Stimulated activated CD4-positive, alpha-beta T cell treated with anti-CD3 and anti-CD28 coated beads, Interleukin-2, amount 100 ng/mL, for 48 hours (primary cell): ENCODE measurements at places on chromosomes 5 and 9.

DNA sequence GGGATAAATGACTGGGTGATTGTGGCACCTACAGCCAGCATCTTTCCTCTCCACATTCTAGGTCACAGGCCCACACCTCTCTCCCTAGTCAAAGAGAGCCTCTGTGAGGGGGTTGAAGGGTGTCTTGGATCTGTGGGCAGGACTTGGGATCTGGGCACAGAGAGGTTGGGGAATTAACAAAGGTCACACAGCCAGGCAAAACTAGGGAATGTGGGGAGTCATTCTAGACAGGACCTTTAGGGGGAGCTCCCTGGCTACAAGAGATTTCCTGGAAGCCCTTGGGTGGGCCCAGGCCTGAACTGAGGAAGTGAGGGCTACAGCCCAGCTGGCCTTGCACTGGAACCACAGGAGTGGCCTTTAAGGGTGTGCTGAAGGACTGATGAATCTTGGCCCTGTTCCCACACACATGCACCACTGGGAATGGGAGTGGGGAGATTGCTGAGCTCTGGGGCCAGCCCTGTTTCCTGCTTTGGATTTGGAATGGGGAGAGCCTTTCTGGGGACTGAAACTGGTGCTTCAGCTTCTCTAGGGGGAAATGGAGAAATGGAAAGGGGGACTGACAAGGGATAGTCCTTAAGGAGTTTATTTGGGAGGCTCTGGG, 12.4 kb upstream of the CXXC5 start:
- DNase-seq, result no peak

- DNase-seq, result no peak
Observed at GRCh38 chr5:148952097-148952867, 110.6 kb downstream of the SH3TC2 start.

DNA sequence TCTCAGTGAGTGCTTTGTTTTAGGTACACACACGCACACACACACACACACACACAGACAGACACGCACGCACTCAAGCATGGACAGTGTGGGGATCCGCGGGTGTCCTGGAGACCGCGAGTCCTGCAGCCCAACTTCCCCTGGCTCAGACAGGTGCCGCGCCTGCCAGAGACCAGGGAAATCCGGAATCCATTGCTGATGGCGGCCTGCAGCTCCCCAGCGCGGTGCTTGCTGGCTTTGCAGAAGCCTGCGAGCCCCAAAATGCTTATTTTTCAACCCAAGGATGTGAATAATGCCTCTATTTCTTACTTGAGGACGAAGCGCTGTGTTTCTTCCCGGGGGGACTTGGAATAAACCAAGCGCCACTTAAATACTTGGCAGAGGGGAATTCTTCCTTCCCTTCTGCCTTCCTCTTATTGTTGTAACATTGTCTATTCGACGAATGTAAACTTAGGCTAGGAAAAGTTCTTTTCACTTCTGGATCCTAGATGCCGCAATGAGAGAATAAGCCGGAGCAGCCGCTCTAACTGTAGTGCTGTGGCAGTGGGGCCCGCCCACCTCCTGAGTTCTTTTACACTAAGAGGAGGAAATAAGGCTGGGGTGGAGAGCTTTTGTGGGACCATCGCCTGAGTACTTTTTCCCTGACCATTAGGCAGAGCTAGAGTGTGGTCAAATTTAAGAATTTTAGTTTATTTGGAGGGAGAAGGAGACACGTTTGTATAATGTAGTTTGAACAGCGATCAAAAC, 802 bp downstream of the ITGA2 start:
- DNase-seq, result peak; percentile 26

DNA sequence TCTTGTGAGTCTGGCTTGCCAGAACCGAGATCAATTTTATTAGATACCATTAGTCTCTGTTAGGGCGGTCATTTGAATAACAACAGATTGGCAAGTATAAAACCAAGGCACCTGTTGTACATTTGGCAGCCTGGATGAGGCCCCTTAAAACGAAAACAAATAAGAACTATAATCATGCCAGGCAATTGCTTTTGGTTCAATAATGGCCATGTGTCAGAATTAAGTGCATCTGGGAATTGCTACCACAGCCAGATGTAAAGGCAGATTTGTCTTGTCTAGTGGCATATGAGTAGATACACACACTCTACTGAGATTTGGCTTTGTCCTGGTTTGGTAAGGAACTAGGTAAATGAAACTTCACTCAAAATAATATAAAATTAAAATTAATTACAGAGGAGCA, 1046.2 kb upstream of the DMAC1 start:
- no peak for DNase-seq

DNA sequence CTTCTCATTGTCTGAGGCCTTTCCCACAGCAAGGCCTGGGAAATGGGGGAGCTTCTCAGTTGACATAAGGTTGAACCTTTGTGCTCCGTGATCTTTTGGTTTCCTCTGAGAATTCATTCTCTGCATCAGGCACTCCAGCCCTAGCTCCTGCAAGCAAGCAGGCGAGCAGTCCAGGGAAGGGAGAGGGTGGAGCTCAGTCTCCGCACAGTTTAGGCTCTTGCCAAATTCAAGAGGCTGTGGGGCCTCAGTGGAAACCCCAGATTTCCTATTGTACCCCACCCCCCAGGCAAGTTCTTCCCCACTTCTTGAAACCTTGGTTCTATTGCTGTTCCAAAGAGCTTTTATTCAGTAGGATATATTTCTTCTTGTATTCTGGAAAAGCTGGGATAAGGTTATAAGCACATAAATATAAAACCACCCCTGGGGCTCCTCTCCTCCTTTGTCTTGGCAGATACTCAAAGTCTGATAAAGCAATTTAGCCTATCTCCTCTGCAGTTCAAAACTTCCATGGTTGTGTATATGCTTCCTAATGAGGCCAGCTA, 147.2 kb downstream of the PDZD2 start:
- DNase-seq, result no peak

DNA sequence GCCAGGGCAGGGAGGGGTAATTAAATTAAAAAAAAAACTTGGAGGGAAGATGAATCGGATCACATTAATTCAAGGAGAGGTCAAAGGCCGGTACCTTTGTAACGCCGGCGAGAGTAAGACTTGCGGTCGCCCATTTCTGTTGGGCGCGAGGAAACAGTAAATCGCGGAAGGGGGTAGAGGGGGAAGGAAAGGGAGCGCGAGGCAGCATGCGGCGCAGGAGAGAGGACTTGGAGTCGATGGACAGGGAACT, 324 bp upstream of the RGMB start:
- DNase-seq, result no peak

DNA sequence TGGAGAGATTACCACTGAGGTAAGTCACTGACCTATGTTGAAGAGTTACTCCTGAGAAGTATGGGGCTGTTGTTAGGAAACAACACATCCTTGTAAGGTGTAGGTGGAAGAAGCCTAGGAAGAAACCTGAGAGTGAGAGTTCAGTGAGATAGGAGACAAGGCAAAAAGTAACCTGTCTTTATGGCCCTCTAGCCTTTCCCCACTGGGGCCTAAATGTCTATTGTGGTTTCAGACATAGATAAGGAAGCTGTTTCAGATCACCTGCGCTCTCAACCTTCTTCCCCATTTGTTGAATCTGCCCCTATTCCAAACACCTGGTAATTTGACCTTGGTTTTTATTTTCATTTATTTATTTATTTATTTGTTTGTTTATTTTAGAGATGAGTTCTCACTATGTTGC, 397.1 kb upstream of the RORB start:
- DNase-seq, result no peak

DNA sequence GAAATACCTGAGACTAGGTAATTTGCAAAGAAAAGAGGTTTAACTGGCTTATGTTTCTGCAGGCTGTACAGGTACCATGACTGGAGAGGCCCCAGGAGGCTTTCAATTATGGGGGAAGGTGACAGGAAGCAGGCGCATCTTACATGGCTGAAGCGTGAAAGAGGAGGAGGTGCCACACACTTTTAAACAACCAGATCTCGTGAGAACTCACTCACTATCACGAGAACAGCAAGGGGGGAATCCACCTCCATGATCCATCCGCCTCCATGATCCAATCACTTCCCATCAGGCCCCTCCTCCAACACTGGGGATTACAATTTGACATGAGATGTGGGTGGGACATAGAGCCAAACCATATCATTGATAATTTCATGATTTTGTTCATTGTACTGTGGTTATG, 2.5 kb upstream of the MED27 start:
- no peak for DNase-seq

- DNase-seq, result no peak
Observed at GRCh38 chr5:88826646-88827585, 56.1 kb downstream of the MEF2C start.

- no peak for DNase-seq
Observed at GRCh38 chr9:11045589-11045988, 432.8 kb upstream of the PTPRD start.

- DNase-seq, result no peak
Observed at GRCh38 chr9:115200711-115201505, 83.0 kb upstream of the TNC start.

DNA sequence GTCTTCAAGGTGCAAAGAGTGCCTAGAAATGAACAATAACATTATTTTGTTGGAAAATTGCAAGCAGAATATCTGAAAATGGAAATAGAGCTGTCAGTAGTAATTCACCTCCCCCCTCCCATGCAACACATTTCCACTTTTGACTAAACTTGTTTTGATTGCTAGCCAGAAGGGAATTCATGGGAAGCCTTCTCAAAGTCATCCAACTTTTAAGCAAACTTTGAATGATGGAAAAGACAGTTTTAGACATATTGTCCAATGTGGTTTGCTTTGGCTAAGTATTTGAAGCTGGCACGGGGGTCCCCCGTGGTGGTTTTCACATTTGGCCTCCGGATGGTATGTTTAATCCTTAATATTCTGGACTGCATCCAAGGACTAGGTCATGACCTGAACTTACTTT, 7.5 kb downstream of the NR2F1 start:
- DNase-seq, result no peak

DNA sequence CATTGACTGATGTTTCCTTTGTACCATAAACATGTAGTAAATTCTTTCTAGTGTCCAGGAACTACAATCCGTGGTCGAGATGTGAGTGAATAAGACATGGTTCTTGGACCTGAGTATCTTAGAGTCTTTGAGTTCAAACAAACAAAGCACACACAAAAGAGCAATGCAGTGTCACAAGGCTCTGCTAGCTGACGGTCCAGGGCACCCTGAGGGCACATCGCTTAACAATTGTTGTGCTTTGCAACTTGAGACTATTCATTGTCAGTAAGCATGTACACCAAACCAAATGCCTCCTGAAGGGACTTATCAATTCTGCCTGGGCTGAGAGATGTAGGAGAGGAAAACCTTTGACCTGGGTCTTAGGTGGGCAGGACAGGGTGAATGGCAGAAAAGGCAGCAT, 84.8 kb downstream of the CAMK4 start:
- DNase-seq, result no peak

DNA sequence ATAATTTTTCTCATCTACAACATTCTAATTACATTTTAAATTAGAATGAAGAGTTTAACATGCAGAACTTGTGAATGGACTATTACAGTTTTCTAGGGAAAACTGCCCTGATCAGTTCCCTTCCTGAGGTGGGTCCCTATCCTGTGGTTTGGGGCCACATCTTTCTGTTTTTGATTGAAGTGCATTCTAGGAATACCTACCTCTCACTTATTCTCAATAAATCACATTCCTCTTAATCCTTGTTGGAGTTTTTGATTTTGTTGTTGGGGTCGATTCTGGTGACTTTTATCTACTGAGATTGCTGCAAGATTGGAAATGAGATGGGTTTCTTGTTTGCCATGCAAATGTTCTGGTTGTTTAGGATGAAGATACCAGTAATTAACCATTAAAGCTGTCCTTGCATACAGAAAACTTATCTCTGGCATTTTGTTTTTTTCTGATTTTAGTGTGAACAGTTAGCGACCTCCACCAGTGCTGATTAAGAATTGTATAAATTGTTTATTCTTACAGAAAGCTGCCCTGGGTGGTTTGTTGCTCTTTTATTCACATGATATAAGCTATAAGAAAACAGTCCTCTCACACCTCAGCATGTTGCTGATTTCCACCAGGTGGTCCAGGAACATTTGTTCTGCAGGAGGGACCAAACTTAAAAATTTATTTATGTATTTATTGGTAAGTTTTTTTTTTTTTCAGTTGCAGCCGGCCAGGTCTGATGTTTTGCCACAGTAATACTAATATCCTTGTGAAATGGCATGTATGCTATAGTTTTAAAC, 269.9 kb downstream of the FANCC start:
- DNase-seq, result no peak

DNA sequence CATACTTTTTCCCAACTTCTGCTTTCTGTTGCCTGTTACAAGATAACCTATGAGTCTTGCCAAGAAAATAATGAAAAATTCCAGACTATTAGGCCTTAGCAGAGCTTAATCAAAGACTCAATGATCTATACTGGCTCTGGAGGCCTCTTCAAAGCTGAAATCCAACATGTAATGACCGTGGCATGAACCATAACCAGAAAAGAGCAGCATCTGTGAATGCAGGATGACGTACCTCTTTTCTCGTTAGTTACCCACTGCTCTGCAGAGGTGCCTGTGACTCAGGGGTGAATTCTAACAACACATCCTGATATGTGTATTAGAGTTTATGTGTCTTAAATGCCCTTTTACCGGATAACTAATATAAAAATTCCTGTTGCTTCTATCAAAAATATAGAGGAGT, 645.4 kb downstream of the PRELID2 start:
- DNase-seq, result no peak

GRCh38 chr5:139636207-139636792, 11.8 kb upstream of the CXXC5 start:
- no peak for DNase-seq

GRCh38 chr5:130529511-130530485, 625.5 kb downstream of the CHSY3 start:
- DNase-seq, result no peak

- DNase-seq, result no peak
Observed at GRCh38 chr5:81721049-81721448, 29.8 kb downstream of the SSBP2 start.

DNA sequence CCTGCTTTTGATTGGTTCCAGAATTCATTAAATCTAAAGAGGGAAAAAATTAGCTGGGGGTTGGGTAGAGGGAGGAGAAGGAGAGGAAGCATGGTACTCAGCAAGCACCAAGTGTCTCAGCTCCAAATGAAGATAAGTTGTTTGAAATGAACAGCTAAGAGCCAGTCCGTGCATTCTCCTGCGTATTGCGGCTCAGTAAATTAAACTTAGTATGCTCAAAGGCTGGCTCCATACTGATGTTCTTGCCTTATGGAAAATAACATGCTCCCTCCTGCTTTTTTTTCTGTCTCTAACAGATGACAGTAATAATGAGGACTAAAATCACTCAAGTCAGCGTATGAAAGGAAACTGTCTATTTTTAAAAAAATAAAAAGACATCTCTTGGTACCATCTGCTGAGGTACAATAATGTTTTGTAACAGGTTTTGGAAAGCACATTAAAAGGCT, 161.0 kb downstream of the SPATA31D1 start:
- no peak for DNase-seq

GRCh38 chr9:27421577-27421976, 102.5 kb upstream of the IFNK start:
- DNase-seq, result no peak

GRCh38 chr9:79623799-79624721, 52.3 kb downstream of the TLE4 start:
- DNase-seq, result no peak
